NCI-H2029 (cell line): ENCODE measurements at places on chromosomes 3 and 15.

DNA sequence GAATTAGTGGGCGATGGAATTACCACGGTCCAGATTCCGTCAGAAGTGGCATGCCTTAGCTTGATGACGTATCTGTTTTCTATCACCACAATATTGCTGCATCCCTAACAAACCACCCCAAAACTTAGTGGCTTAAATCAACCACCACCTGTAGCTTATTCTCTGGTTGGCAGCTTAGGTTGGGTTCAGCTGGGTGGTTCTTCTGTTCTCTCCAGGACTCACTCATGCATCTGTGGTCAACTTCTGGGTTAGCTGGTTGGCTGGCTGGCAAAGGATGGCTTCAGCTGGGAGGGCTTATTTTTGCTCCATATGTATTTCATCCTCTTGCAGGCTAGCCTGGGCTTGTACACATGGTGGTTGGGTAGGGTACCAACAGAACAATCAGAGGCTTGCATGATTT is 288.8 kb upstream of the LRRFIP2 start:
- no peak for DNase-seq

GRCh38 chr3:123767564-123768292 is 116.4 kb downstream of the MYLK start:
- DNase-seq, result no peak

DNA sequence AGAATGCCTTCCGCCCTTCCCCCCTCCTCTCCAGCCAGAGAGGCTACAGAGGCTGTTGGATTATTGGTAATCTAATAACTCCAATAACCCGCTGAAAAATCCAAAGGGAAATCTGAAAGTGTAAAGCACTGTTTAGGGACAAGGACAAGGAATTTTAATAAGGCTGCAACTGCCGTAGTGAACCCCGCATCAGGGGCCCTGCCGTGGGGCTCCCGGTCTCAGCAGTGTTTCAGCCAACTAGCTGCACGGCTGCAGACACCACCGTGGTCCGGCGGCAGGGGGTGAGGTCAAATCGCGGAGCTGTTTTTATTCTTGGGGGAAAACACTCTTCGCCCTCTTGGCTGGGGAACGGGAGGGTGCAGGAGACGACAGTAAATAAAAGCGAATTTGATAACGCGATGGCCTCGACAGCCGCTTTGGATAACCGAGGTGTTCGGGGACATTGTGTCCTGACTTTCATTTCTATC is 6.1 kb downstream of the BCL6 start:
- no peak for DNase-seq

- no peak for DNase-seq
Measured at GRCh38 chr3:181313335-181313734, 323.8 kb upstream of the DNAJC19 start.

DNA sequence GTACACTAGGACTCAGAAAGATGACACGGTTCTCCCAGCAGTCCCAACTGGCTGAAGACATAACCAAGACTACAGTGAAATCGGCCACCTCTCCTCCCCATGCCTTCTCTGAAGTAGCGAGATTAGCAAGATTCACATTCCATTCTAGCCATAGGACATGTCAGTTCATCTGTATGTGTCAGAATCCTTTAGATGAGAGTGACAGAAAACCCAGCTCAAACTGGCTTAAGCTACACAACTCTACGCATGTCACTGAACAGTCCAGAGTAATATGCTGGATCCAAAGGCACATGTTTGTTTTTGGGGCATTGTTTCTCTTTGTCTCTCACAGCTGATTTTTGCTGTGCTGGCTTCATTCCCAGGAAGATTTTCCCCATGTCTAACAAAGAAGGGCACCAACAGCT is 75.8 kb downstream of the RARB start:
- no peak for DNase-seq

- no peak for DNase-seq
Measured at GRCh38 chr15:79339588-79340314, 28.8 kb downstream of the TMED3 start.

GRCh38 chr3:97968376-97968775 is 3.9 kb downstream of the RIOX2 start:
- no peak for DNase-seq

DNA sequence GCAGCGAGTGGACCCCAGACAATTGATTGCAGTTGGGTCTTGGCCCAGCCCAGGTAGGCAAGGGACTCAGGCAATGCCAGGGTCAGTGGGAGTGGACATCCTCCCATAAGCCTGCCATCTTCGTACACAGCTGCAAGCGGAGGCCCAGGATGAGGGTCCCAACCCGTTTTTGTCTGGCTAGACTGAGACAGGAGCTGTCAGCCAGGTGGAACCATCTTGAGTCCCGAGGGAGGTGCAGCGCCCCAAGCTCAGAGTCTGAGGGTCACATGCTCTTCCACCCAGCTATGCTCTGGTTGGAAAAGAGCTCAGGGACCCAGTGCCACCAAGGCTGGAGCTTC is 22.6 kb upstream of the IP6K2 start:
- no peak for DNase-seq

- no peak for DNase-seq
Measured at GRCh38 chr15:25565470-25566264, 126.8 kb upstream of the UBE3A start.

DNA sequence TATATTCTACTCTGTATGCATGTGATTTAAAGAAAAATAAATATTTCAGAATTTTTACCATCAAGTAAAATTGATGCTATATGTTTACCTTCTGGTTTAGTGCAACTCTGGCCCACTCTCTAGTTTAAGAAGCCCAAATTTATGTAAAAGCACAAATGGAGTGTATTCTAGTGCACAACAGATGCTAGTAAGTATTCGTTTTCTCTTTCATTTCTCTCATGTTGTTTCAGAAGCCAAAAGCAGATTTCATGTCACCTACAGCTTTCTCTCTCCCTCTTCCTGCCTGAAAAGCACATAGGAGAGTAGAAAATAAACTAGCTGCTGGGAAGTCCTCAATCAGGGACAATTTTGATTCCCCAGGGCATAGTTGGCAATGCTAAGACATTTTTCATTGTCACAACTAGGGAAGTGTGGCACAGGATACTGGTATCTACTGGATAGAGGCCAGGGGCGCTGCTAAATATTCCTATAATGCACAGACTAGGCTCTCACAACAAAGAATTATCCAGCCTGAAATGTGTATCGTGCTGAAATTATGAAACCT is 147.4 kb upstream of the ARHGEF26 start:
- DNase-seq, result no peak

DNA sequence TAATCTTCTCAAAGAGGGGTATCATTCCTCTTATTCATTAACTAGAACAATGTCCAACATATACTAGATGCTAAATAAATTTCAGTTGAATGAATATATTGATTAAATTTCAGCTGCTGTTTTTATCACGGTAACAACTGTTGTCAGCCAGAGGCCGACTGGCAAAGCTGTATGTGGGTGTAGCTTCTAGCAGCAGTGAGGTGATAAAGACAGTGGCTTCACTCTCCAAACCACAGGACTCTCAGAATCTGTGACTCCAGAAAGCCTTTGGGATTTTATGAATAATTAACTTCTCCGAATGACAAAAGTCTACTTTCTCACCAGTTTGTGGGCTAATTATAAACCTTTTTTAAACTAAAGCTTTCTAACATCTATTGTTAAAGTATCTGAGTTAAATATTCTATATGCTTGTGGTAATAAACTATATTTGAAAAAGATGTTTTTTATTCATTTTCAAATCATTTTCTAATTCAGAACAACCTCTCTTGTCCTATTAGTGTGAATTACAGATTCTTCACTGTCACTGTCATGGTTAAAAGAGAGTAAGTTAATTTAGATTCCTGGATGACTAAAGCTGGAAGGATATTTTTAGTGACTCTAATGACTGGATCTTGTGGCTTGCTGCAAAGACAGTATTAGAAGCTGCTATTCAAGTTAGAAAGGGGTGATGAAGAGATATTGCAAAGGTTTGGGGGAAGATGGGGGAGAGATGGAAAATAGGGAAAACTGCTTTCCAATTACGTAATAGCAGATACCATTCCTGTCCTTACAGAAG is 796.4 kb upstream of the ARPP21 start:
- no peak for DNase-seq

GRCh38 chr15:32671339-32672325 is 30.1 kb downstream of the SCG5 start:
- no peak for DNase-seq

DNA sequence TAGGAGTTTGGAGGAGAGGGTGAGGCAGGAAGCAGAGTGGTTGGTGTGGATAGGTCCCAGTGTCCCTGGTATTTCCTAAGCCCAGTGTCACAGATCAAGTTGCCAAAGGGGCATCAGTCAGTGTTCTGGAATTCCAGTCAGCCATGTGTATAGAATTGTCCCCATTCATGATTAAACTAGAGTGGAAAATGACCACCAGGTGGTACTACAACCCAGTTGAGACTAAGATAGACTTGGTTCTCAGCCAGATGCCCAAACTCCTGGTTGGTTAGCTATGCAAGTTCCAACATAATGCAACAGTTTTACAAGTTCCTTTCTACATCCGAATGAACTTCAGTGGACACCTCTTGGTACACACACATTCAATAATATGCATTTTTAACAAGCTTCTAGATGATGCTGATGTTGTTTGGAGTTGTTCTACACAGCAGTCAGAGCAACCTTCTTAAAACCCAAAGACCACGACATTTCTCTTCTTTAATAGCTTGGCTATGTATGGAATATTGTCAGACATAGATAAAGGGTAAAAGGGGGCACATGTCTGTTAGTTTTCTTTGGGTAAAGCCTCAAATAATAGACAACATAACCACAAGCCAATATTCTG is 8.4 kb upstream of the ATR start:
- DNase-seq, result peak; percentile 64

DNA sequence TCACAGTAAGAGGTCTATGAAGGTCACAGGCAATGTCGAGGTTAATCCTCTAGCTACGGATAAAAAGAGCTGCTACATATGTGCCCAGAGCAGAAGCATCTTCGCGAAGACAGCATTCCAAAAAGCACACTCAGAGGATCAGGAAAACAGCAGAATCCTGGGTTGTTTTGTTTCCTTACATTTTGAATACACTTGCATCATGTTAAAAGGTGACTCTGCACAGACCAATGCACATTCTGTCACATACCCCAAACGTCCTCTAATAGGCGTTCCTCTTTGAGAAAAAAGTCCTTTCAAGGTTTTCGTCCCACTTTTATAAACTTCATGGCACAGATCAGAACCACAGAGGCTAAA is 52.7 kb downstream of the VGLL4 start:
- no peak for DNase-seq

GRCh38 chr3:72436863-72437592 is 411.2 kb downstream of the SHQ1 start:
- DNase-seq, result no peak

GRCh38 chr3:182909318-182910040 is 70.9 kb downstream of the DCUN1D1 start:
- DNase-seq, result no peak

- DNase-seq, result no peak
Measured at GRCh38 chr15:47470983-47471382, 246.3 kb upstream of the SEMA6D start.

DNA sequence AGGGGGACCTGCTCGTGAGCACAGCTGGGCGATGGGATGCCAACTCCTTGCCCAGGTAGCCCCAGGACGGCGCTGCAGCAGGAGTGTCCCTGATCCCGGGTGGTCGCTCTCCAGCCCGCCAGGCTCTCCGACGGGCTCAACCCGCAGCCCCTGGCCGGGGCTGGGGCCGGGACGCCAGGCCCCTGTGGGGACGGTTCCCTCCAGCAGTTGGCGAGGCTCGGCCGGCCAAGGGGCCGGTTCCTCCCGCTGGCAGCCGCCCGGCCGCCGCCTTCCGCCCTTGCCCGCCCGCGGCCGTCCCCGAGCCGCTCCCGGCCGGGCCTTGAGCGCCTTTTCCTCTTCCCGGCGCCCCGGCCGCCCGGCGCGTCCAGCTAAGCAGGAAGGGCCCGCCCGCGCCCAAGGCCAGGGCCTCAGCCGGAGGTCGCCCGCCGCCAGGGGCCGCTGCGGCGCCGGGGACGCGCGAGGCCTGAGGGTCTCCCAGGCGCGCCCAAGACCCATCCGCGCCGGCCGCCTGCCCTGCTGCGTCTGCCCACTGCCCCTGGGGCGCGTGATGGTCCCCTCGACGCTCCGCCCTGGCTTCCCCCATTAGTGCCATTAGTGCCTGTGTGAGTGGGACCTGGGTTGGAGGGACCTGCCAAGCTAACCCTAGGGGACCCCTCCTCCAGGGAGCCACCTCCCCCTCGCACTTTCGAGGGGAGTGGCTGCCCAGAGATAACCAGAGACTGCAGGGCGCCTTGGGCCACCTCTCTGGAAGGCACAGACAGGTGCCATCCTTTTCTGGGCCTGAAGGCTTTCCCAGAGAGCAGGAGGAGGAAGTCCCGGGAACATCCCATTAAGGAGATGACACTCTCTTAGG is 106.4 kb downstream of the FBLN2 start:
- DNase-seq, result no peak

DNA sequence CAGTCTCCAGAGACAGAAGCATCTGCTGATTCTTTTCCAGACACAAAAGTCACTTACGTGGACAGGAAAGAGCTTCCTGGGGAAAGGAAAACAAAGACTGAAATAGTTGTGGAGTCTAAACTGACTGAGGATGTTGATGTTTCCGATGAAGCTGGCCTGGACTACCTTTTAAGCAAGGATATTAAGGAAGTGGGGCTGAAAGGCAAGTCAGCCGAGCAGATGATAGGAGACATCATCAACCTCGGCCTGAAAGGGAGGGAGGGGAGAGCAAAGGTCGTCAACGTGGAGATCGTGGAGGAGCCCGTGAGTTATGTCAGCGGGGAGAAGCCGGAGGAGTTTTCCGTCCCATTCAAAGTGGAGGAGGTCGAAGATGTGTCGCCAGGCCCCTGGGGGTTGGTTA is 25.4 kb downstream of the SYNM start:
- no peak for DNase-seq
